ENCODE measurements at places on chromosomes 5 and 9.

DNA sequence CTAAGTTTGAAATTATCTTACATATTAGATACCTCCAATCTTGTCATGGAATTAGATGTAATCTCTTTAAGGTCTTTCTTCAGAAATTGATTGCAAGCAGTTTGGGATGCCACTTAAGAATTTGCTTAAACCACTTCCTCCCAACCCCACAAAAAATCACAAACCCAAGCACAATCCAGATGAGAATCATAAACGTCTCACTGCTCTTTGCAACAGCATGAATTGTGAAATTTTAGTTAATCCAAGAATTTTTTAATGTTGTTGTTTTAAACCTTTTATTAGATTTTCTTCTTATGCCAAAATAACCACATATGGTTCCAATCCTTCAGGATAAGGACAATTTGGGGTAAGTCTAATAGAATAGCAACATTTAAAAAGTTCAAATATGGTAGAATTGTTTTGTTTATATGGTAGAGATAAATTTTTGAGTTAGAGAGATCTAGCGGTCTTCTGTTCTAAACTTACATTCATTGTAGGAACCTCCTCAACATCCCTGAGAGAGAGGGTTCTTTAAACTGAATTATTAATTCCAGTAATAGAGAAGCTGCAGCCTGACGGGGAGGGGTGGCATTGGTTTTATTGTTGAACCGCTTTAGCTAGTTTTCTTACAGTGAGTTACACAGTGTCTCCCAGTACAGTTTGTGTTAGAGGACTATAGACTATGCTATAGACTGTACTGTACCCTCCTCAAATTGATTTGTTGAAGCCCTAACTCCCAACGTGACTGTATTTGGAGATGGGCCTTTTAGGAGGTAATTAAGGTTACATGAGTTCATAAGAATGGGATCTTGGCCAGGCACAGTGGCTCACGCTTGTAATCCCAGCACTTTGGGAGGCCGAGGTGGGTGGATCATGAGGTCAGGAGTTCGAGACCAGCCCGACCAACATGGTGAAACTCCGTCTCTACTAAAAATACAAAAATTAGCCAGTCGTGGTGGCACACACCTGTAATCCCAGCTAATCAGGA is 24.8 kb upstream of the IL6ST start:
- peak; percentile 30 for DNase-seq

DNA sequence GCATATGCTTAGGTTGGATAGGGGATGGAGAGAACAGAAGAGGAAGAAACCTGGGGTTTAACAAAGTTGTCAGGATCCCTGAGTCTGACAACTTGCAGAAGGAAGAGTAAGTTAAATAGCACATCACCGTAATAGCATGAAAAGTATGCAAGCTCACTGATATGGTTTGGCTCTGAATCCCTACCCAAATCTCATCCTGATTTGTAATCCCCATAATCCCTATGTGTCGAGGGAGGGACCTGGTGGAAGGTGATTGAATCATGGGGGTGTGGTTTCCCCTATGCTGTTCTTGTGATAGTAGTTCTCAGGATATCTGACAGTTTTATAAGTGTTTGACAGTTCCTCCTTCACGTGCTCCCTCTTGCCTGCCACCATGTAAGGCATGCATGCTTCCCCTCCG is 193.3 kb downstream of the PSAT1 start:
- no peak for DNase-seq

- DNase-seq: no peak
Measured at GRCh38 chr5:36667824-36668223, 61.4 kb downstream of the SLC1A3 start.

GRCh38 chr5:169548315-169548714 is 35.3 kb upstream of the SPDL1 start:
- DNase-seq: peak; percentile 56

DNA sequence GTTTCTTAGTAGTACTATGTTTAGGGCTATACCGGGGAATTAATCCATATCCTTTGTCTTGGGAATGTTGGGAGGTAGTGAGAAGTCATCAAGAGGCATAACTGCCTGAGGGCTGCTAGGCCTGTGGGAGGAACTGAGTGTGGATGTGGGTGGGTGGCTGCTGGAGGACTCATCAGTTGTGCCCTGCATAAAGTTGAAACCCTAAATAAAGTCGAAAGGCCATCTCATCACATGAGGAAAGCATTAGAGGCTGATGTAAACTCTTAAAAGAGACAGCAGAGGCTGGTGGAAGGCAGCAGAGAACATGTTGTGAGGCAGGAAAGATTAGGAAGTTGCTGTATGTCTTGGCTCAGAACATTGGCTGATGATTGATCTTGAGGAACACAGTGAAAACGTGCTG is 143.8 kb downstream of the MAST4 start:
- no peak for DNase-seq

- DNase-seq: no peak
Measured at GRCh38 chr9:79357616-79358015, 214.1 kb upstream of the TLE4 start.

DNA sequence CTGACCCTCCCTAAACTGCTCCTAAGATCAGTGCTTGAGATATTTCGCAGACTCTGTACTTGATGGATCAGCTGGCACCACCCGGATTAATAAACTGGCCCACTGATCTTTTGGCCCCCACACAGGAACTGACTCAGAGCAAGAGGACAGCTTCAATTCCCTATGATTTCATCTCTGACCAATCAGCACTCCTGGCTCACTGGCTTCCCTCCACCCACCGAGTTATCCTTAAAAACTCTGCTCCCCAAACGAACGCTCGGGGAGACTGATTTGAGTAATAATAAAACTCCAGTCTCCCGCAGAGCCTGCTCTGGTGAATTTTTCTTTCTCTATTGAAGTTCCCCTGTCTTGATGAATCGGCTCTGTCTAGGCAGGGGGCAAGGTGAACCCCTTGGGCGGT is 36.5 kb upstream of the CD180 start:
- DNase-seq: peak; percentile 40

DNA sequence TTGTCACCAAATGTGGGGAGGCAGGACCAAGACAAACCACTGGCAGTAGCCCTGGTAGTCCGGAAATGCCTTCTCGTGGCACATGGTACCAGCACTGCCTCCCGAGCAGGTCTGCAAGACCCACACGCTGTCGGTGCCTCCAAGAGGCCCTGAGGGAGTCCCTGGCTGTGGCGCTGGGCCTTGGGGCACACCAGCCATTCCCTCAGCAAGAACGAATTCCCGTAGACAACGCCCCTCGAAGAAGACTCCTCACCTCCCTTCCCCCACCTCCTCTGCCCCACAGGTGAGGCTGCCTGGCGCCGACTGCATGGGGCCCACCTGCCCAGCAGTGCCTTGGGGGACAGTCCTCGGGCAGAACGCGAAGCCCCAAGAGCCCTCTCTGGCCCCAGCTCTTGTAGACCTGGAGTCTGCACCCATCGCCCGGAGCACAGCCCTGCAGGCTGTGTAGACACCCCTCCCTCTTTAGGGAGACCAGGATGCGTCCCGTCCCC is 56.0 kb downstream of the EXD3 start:
- no peak for DNase-seq

- DNase-seq: no peak
Measured at GRCh38 chr9:129952337-129952736, 90.7 kb downstream of the FNBP1 start.

DNA sequence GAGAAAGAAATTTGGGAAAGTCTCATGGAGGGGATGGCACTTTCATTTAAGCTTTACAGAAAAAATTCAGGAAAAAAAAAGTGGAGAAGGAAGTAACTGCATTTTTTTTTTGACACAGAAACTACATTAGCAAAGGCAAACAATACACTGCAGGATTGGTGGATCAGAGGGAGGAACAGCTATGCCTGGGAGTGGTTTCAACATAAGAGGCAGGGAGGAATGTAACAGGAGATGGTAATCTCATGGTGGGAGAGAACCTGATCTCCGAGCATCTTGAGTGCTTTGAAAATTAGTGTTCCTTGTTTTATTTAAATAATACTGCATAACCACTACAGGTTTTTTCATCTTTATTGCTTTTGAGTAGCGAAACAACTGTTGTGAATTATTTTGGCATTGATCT is 249.4 kb downstream of the FAM170A start:
- DNase-seq: no peak

DNA sequence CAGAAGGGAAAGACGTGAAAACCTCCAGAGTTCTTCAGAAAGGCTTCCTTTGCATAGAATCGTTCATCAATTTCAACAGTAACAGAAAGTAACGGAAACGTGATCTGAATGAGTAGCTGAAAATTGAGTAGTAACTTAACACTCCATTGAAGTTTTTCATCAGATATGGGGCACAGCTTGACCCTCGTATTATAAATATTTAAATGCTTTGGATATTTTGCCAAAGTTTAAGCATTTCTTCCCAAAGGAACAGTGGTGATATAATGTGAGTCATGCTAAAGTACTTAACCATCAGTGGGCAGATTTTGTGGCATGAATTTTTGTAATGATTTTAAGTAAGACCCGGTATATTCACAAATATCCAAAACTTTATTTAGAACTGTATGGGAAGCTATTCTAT is 67.4 kb upstream of the ADAMTS19 start:
- DNase-seq: no peak

- no peak for DNase-seq
Measured at GRCh38 chr5:10481241-10481935, 39.7 kb downstream of the ROPN1L start.

DNA sequence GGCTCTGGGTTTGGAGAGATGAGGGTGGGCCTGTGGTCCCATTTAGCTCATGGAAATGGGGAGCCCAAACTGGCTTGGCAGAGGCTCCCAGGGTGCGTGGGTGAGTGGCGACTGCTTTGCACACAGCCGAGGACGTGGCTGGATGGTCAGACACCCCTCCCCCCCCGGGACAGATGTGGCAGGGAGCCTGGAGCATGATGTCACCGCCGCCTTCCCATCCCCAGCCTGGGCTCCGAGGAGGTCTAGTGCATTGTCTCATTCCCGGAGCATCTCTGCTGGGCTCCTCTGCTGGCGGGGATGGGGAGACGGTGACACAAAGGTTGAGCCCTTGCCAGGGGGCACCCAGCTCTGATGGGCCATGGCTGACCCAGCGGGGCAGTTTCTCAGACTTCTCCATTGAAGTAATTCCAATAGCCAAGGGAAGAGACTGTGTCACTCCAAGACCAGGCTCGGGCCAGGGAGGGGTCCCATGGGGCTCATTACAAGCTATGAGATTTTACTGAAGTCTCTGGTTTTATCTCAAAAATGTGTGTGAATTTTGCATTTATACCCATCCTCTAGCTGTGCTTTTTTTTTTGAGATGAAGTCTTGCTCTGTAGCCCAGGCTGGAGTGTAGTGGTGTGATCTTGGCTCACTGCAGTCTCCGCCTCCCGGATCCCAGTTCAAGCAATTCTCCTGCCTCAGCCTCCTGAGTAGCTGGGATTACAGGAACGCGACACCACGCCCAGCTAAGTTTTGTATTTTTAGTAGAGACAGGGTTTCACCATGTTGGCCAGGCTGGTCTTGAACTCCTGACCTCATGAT is 36.1 kb downstream of the HMCN2 start:
- DNase-seq: peak; percentile 31

DNA sequence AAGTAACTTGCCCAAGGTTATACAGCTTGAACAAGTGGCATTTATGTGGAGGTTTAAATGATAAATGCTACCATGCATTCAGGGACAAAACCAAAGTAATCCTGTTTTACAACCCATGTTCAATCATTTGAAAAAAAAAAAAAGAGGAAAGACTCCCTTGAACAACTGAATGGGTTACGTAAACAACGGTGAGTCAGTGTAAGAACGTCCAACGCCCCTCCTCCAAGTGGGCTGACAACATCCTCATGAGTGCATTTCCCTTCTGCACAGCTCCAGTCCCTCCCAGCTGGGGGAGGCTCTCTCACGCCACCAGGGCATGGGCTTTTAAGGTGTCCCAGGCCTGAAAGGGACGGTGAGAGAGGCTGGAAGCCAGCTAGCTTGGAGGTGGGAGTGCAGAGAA is 90.0 kb downstream of the PRRT1B start:
- DNase-seq: peak; percentile 98

DNA sequence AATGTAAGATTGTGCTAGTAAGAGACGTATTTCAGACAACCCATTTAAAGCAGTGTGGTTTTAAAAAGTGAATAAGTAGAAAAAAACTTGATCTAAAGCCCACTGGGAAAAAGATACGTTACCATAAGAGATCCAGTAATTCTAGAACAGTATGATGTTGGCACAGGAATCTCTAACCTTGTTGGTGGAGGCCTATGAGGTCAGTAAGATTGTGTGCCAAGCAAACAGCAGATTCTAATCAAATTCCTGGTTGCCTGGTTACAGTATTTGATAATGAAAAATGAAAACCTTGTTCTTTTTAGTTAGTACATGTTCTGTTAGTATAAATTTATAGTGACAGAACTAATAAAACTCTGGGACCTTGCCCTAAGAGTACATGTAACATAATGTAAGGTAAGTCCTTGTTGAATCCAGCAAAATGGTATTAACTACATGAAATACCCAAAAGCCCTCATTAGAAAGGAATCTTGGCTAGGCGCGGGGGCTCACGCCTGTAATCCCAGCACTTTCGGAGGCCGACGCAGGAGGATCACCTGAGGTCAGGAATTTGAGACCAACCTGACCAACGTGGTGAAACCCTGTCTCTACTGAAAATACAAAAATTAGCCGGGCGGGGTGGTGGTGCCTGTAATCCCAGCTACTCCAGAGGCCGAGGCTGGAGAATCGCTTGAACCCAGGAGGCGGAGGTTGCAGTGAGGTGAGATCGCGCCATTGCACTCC is 33.2 kb upstream of the DMXL1 start:
- DNase-seq: peak; percentile 37

DNA sequence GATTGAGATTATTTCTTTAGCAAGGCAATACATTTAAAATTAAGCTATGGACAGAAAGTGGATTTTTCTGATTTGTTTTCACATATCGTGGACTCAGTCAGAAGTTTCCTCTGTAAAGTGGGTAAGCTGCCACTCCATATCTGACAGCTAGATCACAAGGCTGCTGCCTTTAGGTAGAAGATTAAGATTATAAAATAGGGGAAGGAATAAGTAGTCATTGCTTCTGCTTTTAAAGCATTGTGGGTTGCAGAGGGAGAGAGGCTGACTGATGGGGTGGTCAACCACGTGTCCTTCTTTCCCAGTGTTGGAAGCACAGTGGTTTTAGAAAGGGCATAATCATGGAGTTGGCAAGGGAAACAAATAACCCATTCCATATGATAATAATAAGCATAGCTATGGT is 74.3 kb upstream of the MOCS2 start:
- DNase-seq: no peak

DNA sequence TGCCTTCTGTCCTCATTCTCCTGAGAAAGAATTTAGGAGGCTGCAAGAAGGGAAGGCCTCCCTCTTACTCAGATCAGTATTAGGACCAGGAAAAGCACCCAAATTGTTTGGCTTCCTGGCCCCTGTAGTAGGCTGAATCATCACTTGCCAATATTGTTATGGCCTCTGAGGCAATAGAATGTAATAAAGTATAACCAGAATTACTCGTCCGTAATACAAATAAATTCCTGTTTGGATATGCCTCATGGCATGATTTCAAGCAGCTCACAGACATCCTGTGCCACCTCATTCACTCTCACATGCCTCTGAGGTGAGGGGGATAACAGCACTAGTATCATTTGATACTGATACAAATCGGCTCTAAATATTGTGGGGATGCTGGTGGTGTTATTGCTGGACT is 427.3 kb downstream of the ISL1 start:
- peak; percentile 7 for DNase-seq

- DNase-seq: no peak
Measured at GRCh38 chr5:63831381-63831780, 130.9 kb downstream of the HTR1A start.

All from M059J (cell line).